ENCODE measurements at places on chromosomes 3 and 15. TPM values are rescaled to one million over a fixed set of nuclear protein-coding genes. Genes with fewer than 3 reads are reported as not detected.

- DNase-seq, result no peak
Measured at GRCh38 chr3:24017305-24017704, 72.2 kb downstream of the NR1D2 start.

- no peak for DNase-seq
Measured at GRCh38 chr3:25513642-25514266, 85.7 kb downstream of the RARB start.

DNA sequence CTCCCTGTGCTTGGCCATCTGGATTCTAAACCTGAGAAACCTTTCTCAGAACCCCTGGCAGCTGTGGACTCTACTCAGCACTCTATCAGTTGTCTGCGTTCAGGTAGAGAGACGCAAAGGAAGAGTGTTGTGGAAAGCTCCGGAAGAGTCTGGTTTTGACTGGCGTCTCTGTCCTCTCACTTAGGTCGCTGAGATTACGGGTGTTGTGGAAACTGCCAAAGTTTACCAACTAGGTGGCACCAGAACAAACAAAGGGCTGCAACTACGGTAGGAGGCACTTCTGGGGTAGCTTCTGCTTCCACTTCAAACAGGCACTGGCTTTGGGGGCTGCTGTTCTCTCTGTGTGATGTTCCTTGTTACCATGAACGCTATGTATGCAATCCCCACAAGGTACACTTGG, 19.2 kb upstream of the ITPKA start:
- no peak for DNase-seq

DNA sequence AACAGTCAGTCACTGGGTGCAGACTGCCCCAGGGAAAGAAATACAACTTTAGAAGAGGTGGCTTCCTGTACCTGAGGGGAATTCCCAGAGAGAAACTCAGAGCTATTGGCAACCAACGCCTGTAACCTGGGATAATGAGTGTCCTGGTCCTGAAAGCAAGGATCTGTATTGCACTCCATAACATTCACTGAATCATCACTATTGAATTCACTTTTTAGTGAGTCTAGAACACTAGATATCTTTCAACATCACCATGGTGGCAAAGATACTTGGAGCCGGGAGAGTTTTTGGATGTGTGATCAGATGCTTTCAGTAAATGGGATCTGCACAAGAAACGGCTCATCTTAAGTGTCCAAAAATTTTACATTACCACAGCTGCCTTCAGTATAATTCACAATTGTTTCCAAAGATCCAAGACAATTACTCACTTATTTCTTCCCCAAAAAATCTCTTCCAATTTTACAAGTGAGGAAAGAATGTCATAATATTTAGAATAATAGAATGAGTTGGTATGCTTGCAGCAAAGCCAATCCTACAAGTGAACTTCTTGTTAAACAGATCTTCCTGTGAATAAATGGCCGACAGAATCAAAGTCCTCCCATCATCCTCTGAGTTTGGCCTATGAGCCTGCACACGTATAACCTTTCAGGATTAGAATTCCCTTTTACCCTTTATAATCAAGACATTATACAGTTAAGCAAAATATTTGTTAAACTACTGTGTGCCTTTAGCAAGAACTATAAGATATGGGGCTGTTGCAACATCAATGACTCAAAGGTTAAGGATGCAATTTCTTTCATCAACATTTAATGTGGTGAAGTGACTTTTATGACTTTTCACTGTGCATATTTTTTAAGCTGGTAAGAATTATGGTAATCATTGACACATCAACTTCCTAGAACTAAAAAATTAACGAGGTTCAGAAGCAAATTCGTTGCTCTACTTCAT, 243.3 kb upstream of the COL8A1 start:
- peak; percentile 93 for DNase-seq

- no peak for DNase-seq
Measured at GRCh38 chr15:81275711-81276392, 48.1 kb downstream of the STARD5 start.

DNA sequence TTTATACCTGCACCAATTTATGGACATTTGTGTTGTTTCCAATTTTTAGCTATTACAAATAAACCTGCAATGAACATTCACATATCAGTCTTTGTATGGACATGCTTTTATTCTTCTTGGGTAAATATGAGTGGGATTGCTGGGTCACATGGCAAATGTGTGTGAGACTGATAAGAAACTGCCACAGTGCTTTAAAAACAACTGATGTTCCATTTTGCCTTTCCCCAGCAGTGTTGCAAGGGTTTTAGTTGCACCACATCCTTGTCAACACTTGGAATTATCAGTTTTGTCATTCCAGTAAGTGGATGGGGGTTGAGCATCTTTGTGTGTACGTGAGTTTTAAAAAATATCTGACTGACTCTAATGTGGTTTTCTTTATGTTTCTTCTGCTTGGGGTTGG, 191.2 kb downstream of the PLCL2 start:
- no peak for DNase-seq

DNA sequence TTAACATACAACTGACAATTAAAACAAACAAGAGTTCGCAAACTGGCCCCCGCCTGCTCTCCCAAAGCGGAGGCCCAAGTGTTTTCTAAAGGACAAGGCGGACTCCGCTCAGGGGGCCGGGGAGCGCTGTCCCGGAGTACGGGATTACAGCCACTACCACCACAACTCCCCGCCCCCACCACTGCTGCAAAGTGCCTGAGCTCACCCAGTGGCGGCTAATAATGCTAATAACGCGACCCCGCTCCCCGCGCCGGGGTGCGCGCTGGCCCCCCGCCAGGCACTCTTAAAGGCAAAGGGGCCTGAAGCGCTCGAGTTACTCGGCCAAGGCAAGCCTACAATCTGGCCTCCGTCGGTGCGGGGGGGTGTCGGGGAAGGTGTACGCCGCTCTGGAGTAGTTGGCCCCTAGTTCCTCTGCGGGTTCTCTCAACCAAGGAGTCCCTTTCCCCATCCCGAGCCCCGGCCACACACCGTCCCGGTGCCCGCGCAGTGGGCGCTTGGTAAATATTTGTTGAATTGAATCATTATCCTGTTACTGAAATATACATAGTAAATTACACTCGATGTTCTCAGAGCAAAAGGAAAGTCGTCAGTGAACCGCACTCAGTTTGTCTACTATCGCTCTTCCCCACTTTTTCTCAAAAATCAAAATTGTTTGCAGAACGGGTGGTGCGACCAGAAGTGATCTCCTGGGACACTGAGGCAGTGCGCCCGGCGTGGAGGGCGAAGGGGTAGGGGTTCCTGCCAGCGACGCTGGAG, 827 bp downstream of the WNT5A start:
- DNase-seq, result peak; percentile 49

DNA sequence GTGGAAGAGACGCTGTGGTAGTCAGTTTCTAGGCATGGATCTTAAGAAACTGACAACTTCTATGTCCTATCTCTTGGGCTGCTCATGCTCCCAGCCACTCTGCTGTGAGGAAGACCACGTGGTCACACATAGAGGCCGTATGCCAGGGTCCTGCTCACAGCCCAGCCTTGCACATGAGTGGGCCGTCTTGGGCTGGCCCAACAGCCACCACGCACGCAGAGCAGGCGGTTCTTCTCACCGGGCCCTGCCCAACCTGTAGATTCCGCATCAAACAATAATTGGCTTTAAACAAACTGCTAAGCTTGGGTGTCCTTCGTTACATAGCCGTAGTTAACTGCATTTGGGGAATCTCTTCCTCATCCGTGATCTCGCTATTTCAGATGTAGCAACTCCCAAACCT, 26.0 kb downstream of the SLC41A3 start:
- DNase-seq, result no peak

- DNase-seq, result peak; percentile 8
Measured at GRCh38 chr15:69749797-69750196, 297.2 kb downstream of the RPLP1 start.

GRCh38 chr3:40886660-40887425, 312.5 kb upstream of the CTNNB1 start:
- DNase-seq, result no peak

DNA sequence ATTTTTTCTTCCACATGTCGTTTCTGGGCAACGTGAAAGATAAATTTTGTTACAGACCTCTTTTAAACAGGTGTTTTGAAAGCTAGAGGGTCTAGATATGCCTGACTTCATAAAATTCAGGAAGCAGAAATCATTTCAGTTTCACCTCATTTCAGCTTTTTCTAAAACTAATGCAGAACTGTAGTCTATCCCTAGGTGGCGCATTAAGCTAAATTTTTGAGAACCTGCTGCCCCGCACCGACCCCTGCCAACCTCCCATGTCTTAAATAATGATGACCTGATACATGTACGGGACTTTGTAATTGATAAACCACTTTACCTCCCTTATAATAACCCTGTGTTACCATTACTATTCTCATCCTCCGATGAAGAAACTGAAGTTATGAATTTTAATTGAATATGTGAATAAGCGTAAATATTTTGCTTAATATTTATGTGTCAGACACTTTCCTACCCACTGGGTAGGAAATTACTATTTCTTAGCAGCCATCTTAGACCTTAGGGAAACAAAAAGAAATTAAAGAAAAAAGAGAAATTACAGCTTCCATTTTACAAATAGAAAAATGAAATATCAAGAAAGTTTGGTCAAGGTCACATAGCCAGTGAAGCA, 78.7 kb upstream of the GCNT3 start:
- DNase-seq, result no peak

Gene DUOXA1
- 6.8 TPM for total RNA-seq

Measured in mammary epithelial cell (primary cell).